ENCODE measurements at places on chromosomes 5 and 9.

- no peak for DNase-seq
Observed at GRCh38 chr5:105230516-105231157, 1668.0 kb upstream of the NUDT12 start.

DNA sequence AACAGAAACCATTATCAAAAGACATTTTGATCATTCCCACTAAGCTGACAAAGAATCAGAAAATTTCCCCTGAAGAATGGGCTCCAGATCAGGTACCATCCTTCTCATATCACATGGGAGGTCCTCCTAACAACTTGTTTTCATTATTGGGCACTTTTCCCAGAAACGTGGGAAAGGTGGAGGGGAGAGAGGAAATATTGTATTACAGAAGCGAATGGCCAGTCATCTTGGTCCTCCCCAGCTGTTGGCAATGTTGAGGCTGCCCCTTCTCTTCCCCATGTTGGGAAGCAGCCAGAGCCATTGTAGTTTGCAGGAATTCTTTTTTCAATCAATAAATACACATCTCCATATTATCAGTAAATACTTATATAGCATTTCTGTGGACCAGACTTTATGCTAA, 126.2 kb upstream of the ZNF608 start:
- no peak for DNase-seq

DNA sequence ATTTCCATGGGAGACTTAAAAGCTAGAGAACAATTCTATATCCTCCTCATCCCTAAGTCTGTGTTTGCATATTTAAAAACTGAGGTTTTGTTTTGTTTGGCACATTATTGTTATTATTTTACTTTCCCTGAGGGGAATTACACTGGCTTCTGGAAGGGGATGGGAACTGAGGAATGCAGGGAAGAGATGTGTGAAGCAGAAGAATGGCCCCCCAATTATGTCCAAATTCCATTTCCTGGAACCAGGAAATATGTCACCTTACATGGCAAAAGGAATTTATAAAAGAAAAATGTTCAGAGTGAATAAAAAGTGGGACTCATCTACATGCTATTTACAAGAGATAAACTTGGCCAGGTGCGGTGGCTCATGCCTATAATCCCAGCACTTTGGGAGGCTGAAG, 129.8 kb downstream of the MARCHF11 start:
- no peak for DNase-seq

DNA sequence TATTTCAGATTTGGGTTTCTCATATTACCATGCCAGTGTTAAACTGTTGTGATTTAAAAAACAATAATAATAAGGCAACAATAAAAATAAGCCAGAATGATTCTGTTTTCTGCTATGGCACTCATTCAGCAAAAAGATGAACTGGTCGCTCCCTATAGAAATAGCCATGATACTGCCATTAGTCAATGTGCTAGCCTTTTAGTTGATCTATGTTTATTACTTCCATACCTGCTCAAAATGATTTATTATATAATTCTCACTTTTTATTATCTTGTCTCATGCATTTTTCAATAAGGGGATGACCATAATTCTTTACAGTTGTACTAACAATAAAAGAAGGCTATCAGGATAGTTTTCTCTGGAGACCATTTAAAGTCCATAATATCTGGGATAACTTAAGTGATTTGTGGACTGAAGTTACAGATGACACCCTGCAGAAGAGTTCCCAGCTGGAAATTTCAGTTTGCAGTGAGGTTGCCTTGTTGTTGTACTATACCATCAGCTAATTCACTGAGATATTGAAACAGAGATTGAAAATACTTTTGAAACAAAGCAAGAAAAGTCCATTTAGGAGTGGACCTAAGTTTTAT, 334.3 kb downstream of the GABRB2 start:
- DNase-seq, result no peak

GRCh38 chr9:134236935-134237629, 72.7 kb upstream of the RNU6ATAC start:
- DNase-seq, result no peak

DNA sequence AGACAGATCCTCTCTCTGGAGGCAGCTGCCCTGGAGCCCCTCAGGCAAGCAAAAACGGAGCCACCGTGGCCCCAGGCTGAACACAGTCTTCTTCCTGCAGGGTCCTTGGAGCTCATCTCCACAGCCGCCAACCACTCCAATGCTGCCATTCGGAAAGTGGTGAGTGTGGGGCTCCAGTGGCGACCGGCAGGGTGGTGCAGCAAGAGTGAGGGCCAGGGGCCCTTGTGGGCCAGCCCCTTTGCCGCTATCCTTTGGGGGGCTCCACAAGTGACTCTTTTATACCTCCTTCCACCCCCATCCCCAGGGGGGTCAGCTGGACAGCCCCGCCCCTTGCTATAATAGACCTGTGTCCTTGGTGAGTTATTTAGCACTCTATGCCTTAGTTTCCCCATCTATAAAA, 47.4 kb upstream of the SUSD3 start:
- no peak for DNase-seq

- DNase-seq, result no peak
Observed at GRCh38 chr5:1897816-1898450, 15.2 kb upstream of the IRX4 start.

DNA sequence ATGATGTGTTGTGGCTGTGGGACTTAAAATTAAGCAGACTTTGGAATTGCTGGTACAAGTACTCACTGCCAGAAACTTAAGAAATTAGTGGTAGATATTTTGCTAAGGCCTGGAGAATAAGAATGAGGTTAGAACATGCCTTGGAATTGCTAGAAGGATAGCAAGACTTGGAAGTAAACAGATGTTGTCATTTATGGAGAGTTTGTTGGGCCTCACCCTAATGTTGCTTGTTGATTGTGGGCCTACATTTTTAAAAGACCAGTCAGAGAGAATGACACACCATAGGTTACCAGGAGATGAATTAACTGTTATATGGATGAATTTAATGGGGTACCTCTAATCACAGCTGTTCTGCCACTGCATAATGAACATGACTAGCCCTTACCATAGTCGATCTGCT, 120.1 kb upstream of the GAS1 start:
- no peak for DNase-seq
